ENCODE measurements at places on chromosomes 2 and 18.

DNA sequence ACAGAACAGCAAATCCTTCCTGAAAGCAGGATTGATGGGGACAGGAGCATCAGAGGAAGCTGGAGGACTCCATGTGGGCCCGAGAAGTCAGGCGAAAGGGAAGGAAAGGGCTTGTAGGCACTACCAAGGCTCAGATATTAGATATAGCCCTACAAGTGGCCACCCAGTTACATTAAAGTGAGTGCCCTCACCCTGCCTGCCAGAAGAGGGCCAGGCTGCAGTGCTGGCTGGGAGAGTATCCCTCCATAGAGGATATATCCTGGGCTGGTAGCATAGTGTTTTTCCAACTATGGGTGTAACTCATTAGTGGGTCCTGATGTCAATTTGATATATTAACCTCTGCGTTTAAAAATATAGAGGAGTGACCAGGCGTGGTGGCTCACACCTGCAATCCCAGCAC lies 285.2 kb downstream of the MYCN start:
- no peak for DNase-seq

DNA sequence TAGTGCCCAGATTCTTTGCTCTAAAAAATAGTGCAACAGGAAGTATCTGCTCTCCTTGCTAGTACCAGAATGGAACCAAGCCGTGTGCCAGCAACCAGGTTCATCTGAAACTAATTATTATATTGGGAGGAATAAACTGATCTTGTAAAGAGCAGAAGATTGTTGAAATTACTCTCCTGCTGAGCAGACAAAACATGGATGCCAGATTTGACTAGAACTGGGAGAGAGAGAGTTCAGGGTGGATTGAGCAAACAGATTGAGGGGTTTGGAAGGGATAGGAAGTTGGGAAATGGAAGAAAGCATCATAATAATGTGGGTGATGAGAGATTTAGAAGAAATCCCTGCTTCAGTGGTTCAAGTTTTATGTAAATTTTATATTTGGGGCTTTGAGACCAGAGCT lies 160.1 kb upstream of the RASGRP3 start:
- no peak for DNase-seq

DNA sequence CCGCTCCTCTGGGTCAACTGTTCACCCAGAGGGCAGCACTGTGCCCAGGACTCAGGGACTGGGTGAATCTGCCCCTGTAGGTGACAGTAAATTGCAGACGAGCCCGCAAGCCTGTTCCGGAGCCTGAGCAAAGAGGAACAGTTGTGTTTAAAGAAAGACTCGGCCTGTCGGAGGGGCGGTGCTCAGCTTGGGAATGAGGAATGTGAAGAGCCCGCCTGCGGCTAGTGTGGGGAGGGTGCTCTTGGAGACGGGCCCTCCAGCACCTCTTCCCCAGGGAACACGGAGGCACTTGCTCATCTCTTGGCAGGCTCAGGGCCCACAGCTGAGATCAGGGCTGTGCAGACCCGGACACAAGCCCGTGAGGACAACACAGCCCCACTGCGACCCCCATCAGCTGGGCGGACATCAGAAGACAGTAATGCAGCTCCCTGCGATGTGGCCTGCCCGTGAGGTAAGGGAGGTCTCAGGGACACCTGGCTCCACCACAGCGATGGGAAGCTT lies 299.0 kb downstream of the NDUFA10 start:
- no peak for DNase-seq

GRCh38 chr2:191679818-191680600 lies 2.1 kb downstream of the NABP1 start:
- DNase-seq, result no peak

- DNase-seq, result no peak
Observed at GRCh38 chr2:241613017-241613780, 23.8 kb downstream of the THAP4 start.

GRCh38 chr2:23912054-23912453 lies 14.9 kb downstream of the ATAD2B start:
- DNase-seq, result no peak

GRCh38 chr2:241835611-241836010 lies 23.1 kb downstream of the PDCD1 start:
- no peak for DNase-seq

DNA sequence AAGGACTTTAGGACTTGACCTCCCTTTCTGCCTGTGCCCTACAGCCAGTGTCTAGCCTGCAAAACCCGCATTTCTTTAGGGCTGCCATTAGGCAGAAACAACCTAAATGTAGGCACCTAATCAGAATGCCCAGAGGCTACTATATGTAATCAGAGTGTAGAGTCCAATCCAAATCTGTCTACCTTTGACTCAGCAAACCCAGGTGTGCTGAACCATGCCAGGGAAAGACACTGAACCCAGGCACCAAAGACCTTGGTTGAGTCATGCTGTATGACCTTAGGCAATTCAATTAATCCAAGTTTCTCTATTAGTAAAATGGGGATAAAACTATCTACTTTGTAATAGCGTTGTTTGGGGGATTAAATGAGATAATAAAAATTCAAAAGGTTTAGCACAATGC lies 20.7 kb downstream of the CAPN14 start:
- DNase-seq, result no peak

GRCh38 chr2:241665731-241666440 lies 20.7 kb downstream of the DTYMK start:
- no peak for DNase-seq

GRCh38 chr2:105597806-105598803 lies 146.6 kb upstream of the NCK2 start:
- DNase-seq, result no peak

- no peak for DNase-seq
Observed at GRCh38 chr2:33321876-33322483, 154.5 kb upstream of the RASGRP3 start.

- no peak for DNase-seq
Observed at GRCh38 chr18:78363556-78364387, 615.8 kb upstream of the SALL3 start.

- no peak for DNase-seq
Observed at GRCh38 chr18:3877678-3878077, 427.7 kb downstream of the TGIF1 start.

GRCh38 chr2:168685600-168686451 lies 116.6 kb upstream of the NOSTRIN start:
- peak; percentile 9 for DNase-seq

GRCh38 chr18:67589325-67589724 lies 72.8 kb upstream of the DSEL start:
- DNase-seq, result no peak

GRCh38 chr18:62702259-62702658 lies 13.1 kb upstream of the PHLPP1 start:
- DNase-seq, result no peak

DNA sequence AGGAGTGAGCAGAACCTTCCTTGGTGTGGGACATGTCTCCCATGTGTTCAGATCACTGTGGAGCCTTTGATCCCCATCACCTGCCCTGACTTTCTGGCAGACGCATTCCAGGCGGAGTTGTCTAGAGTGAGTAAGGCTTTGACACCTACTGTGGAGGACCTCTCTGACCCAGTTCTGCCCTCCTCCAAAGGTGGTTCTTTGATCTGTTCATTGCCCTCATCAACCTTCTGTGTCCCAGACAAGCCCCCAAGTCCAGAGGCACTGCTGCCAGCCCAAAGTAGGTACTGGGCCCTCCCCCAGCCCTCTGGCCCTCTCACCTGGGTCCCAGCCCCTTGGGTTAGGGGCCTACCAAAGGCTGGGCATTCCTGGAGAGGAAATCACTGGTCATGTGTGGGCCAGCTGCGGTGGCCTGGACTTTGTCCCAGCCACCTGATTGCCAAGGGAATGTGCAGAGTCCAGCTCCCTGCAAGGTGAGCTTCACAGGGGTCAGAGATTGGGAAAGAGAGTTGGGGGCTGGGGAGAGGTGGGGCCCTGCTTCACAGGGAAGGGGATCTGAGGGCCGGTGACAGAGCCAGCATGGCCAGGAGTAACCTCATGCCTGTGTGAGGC lies 12.1 kb upstream of the FAHD2A start:
- no peak for DNase-seq

DNA sequence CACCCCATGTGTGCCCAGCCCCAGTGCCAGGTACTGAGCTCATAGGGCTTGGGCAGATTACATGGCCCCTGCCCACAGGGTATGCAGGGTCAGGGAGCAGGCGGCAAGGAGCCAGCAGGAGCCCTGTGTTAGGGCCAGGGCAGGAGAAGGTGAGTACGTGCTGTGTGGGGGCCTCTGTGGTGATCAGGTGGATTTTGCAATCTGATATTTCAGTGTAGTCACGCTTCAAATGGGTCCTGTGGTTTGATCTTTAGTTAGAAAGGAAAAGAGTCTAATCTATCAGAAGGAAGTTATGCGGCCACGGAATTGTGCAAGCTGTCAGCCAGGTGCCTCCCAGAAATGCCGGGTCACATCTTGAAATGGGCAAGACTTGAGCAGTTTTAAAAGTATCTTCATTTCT lies 13.9 kb downstream of the UBE2F start:
- DNase-seq, result no peak

DNA sequence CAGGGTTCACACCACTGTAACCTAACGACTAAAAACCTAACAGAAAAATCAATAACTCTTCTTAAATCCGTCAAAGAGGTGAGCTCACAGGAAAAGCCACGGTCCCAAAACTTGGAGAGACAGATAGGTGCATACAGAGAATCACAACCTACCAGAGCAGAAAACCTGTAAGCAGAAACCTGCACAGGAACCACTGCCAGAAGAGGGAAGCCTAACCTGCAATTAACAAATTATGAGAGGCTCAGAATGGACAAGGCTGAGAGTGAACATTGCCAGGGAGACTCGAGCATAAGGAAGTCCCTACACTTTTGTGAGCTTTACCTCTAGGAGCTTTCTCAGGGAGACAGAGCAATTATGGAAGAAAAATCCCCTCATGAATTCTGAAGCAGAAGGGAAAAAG lies 156.2 kb upstream of the NETO1 start:
- DNase-seq, result no peak

DNA sequence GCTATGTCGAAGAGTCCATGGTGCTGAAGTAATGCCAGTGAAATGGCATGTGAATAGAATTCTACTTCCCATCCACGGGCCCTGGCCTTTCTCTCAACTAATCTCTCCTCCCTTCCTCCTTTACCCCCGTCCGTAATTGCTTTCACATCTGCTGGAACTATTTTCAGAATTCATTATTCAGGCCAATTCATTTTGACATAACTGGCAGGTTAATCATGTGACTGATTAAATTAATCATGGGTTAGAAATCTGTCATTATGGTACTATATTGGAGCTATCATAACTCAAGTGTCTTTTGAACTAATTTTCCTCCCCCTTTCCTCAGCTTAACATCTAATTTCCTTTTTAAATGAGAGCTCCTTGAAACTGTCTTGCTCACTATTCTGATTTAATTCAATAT lies 66.9 kb downstream of the ZDBF2 start:
- no peak for DNase-seq

- DNase-seq, result no peak
Observed at GRCh38 chr18:12819841-12820240, 64.2 kb downstream of the PTPN2 start.

DNA sequence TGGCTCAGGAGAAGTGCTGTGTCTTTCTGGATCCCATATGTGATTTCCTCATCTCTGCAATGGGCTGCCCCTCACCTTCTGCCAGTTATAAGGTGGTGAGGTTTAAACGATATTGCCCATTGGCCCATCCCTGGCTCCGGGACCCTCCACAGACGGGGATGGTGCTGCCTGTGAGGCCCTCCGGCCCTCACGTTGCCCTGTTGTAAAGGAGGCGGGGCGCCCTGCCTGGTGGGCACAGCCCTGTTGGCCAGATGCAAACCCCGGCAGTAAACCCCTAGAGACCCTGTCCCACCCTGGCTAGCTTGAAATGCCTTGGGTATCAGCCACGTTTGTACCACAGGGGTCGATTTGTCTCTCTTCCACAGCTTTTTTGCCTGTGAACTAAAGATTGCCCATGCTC lies 7.4 kb downstream of the ARHGEF4 start:
- DNase-seq, result no peak

- peak; percentile 67 for DNase-seq
Observed at GRCh38 chr2:219406861-219407230, 11.3 kb upstream of the DES start.

- DNase-seq, result peak; percentile 96
Observed at GRCh38 chr2:109613922-109614714, at the start of the genes SEPTIN10 and SOWAHC. Gene SEPTIN10 (minus strand): TSS chr2:109613966. CDS start chr2:109613827, 139 bp downstream. Gene SOWAHC (plus strand): TSS chr2:109614364. CDS start chr2:109614490, 126 bp downstream.

GRCh38 chr18:46407486-46408166 lies 249.4 kb downstream of the LOXHD1 start:
- DNase-seq, result no peak

- DNase-seq, result no peak
Observed at GRCh38 chr2:197284956-197285355, 25.6 kb downstream of the ANKRD44 start.

GRCh38 chr2:39881494-39881893 lies 102.4 kb upstream of the THUMPD2 start:
- DNase-seq, result no peak

DNA sequence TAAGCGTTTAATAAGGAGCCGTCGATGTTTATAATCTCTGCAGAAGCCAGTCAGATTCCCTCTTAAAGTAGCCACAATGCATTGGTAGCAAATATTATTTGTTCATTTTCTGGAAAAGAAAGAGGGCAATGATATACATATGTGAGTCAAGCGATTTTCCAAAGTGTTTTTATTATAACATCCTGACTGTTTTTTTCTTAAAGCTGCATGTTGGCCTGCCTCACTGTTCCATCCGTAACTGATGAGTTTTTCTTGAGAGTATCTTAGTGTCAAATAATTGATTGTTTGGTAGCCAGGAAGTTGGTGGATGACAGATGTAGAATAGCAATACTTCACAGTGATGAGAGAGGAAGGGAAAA lies 3.7 kb downstream of the TSHZ1 start:
- no peak for DNase-seq

GRCh38 chr2:25669520-25669919 lies 3.9 kb downstream of the DTNB start:
- no peak for DNase-seq

GRCh38 chr2:37764739-37765138 lies 93.3 kb upstream of the CDC42EP3 start:
- DNase-seq, result no peak

DNA sequence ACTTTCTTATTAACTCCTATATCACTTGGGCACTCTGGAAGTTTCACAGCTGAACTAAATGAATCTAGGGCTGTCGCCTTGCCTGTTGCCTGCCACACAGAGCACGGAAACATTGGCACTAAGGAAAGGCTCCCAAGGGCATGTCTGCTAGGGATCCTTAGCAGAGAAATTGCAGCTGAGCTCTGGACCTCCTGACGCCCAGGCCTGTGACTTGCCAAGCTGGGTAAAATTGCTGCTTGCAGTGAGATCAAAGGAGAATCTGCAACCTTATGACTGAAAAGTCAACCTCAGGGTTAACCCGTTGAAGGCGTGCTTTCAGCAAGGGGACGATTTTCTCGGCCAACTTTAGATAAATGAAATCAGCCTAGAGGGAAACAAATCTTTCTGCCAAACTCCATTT lies 189.8 kb downstream of the NCK2 start:
- no peak for DNase-seq

GRCh38 chr2:177478907-177479306 lies 86.3 kb downstream of the AGPS start:
- DNase-seq, result no peak

GRCh38 chr2:130898553-130898952 lies 61.8 kb downstream of the ARHGEF4 start:
- DNase-seq, result no peak
